ENCODE measurements at places on chromosomes 1 and 21.

GRCh38 chr1:182407724-182408123 lies 7.3 kb upstream of the TEDDM1 start:
- DNase-seq, result no peak

DNA sequence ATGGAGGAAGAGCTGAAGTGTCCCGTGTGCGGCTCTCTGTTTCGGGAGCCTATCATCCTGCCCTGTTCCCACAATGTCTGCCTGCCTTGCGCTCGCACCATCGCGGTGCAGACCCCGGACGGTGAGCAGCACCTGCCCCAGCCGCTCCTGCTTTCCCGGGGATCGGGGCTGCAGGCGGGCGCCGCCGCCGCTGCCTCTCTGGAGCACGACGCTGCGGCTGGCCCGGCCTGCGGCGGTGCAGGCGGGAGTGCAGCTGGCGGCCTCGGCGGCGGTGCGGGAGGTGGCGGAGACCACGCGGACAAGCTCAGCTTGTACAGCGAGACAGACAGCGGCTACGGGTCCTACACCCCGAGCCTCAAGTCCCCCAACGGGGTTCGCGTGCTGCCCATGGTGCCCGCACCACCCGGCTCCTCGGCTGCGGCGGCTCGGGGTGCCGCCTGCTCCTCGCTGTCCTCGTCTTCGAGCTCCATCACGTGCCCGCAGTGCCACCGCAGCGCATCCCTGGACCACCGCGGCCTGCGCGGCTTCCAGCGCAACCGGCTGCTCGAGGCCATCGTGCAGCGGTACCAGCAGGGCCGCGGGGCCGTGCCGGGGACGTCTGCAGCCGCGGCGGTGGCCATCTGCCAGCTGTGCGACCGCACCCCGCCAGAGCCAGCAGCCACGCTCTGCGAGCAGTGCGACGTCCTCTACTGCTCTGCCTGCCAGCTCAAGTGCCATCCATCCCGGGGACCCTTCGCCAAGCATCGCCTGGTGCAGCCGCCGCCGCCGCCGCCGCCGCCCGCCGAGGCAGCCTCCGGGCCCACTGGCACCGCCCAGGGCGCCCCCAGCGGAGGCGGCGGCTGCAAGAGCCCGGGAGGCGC lies 1.3 kb downstream of the TRIM67 start:
- DNase-seq, result peak; percentile 58

- no peak for DNase-seq
Measured at GRCh38 chr21:26832546-26832945, 12.7 kb downstream of the ADAMTS1 start.

- no peak for DNase-seq
Measured at GRCh38 chr1:200217703-200218102, 190.2 kb downstream of the NR5A2 start.

DNA sequence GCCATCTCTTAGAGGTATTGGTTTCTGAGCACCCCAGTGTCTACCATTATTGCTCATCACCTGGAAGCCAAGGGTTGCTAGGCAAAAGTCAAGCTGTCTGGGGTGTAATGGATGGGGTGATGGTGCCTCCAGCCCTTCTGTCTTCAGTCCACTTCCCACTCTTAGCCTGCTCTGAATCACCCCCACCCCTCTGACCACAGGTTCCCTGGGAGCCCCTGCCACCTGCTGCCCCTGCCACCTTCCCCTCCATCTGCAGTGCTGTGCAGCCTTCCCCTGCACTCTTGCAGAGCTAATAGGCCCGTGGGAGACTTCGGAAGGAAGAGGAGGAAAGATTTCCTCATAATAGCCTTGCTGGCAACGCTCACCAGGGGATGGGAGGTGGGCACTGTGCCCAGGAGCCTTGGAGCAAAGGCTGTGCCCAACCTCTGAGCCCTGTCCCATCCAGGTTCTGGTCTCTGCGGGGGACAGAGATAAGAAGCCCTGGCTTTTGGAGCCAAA lies 35.5 kb downstream of the CAPN2 start:
- DNase-seq, result no peak

DNA sequence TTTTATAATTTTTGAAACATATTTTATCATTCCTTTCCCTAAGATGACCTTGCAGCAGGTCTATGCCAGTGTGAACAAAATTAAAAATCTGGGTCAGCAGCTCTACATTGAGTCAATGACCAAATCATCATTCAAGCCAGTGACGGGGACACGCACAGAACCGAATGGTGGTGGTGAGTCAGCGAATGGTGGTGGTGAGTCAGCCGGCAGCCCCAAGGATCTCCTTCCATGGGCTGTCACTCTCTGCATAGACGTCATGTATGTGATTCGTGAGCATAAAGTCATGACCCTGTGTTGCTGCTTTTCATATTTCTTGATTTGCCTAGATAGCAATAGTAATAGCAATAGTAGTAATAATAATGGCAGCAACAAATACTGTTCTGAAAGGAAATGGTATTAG lies 26.3 kb downstream of the PER3 start:
- no peak for DNase-seq

DNA sequence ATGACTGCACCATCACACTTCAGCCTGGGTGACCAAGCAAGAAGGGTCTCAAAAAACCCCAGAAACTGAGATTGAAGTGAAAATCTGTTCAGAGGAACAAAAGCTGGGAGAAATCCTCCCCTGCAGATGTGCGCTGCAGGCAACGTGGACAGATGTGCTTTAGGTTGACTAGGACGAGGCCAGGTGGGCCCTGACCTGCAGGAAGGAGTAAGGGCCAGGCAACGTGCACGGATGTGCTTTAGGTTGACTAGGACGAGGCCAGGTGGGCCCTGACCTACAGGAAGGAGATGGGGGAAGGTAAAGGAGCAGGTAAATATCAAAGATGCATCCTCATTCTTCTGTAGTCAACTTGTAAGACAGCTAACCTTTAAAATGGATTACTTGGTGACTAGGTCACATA lies 2.5 kb upstream of the KRTAP12-1 start:
- DNase-seq, result no peak

GRCh38 chr1:206128196-206128595 lies 11.0 kb upstream of the AVPR1B start:
- no peak for DNase-seq

GRCh38 chr21:43345746-43346409 lies 81.1 kb downstream of the SIK1 start:
- no peak for DNase-seq

DNA sequence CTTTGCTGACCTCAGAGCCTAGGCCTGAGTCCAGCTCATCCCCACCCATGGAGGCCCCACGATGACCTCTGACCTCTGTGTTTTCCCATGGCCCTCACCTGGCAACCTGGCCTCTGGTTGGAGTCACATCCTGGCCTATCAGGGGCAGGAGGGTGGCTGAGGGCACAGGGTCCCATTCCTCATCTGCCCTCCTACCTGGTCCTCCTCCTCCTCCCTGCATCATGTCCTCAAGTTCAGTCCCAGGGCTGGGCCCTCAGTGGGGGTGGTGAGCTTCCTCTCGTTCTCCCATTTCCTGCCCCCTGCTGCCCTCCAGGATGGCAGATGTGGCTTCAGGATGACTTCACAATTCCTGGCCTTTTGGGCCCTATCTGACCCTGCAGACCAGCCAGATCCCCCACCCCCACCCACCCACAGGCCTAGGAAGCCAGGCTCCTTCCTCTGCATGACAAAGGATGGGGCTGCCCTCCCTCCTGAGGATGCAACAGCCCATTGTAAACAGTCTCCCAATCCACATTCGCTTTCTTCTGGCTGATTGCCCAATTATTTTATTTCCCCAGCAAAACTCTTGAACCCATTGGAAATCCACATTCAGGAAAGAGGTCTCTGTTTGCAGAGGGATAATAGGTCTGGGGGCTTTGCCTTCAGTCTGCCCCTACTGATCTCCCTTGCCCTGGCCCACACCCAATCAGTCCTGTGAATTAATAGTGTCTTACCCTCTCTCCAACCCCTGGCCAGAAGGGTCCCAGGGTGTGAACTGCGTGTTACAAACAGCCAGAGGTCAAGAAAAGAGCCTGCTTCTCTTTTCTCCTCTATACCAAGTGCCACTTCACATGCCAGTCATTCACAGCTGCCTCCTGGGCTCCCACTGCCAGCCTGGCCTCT lies 10.3 kb upstream of the LEFTY1 start:
- DNase-seq, result no peak

- no peak for DNase-seq
Measured at GRCh38 chr1:109902204-109902985, 8.3 kb upstream of the CSF1 start.

DNA sequence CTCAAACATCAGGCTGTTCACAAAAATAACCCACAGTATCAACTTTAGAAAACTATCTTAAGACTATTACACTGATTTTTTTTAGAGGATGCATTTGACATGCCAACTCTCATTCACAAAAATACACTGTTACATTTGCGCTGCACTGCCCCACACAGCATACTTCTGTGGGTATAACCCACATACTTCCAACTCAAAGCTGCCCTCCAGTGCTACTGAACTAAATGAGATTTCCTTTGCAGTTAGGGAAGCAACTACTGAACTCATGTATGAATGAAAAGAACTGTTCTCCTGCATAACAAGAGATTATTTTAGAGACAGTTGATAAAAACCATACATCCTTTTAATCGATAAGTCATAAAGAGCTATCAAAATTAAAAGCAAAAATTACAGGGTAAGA lies 25.8 kb upstream of the GADD45A start:
- DNase-seq, result no peak

- no peak for DNase-seq
Measured at GRCh38 chr1:56921479-56921878, 44.3 kb downstream of the C8B start.

DNA sequence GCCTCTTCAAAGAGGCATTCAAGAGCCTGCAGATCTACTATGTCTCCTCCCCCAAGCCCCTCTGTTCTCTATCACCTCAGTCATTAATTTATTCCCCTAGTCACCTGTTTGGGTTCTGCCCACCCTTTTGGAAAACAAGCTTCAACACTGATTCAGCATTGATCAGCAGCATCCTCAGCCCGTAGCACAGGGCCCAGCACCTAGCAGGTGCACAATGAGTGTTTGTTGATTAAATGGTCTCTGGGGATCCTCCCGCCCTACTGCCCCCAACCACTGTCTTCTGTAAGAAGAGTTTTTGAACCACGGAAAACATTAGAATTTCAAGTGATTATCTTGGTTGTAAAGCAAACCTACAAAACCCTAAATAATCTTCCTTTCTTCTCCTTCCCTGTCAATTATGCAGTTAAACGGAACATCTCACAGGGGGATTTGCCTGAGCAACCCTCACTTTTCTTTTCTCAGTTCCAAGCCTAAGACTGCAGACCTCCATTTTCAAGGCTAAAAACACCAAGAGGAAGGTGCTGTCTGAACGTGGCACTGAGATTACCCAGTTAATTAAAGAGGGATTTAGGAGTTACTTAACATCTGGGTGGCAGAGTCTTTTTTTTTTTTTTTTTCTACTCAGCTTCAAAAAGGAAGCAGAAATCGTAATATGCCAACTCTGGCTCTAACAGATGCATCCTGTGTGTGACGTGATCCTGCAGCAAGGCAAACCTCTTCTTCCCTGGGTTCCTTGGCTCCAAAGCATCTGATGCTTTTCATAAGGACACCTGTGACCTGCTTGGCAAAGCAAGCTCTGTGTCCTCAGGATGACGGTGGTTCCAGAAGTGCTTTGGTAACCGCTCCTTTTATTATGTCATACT lies 163.0 kb downstream of the KAZN start:
- peak; percentile 8 for DNase-seq

DNA sequence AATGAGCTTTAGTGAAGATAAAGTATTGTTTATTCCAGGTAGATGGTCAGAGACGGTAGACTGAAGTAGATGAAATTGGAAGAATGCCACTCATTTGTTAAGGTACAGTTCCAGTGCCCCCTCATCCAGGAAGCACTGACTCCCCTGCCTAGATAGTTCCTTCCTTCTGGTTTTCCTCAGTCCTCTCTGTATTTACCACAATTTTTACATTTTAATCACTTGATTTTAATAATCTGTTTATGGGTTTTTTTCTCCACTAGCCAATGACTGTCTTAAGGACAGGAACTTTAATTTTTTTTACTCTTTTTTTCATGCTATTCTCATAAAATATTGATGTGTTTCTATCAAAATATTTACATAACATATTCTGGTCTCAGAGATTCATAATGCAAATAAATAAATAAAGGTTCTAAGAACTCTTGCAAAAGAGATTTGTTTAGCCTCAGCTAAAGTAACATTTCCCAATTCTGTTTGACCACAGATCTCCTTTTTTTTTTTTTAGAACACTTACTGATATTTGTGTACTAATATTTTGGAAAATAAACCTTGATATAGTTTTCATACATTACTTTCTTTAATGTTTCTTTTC lies 651.6 kb downstream of the PLPP3 start:
- DNase-seq, result no peak

All from NCI-H1092 treated with DMSO at 0.1 percent for 48 hours (cell line).